ENCODE measurements at places on chromosomes 6 and 20.
A peak's percentile ranks its signal among the peaks of the same experiment; 100 is the strongest.

GRCh38 chr20:32649697-32650400, 23.9 kb downstream of the C20orf203 start:
- H3K4me1 ChIP-seq: peaks cover 3% of the 10 kb centered on the region
- H3K27me3 ChIP-seq: no peaks in the 10 kb centered on the region
- no peak for DNase-seq
- no peak overlapping the region for H3K27ac ChIP-seq

- no peak overlapping the region for H3K27ac ChIP-seq
- DNase-seq: no peak
- no peaks in the 10 kb centered on the region for H3K36me3 ChIP-seq
- H3K4me3 ChIP-seq: no peak overlapping the region
- no peaks in the 10 kb centered on the region for H3K27me3 ChIP-seq
These were observed 110.1 kb downstream of the MAFB start for GRCh38 chr20:40578961-40579360.

DNA sequence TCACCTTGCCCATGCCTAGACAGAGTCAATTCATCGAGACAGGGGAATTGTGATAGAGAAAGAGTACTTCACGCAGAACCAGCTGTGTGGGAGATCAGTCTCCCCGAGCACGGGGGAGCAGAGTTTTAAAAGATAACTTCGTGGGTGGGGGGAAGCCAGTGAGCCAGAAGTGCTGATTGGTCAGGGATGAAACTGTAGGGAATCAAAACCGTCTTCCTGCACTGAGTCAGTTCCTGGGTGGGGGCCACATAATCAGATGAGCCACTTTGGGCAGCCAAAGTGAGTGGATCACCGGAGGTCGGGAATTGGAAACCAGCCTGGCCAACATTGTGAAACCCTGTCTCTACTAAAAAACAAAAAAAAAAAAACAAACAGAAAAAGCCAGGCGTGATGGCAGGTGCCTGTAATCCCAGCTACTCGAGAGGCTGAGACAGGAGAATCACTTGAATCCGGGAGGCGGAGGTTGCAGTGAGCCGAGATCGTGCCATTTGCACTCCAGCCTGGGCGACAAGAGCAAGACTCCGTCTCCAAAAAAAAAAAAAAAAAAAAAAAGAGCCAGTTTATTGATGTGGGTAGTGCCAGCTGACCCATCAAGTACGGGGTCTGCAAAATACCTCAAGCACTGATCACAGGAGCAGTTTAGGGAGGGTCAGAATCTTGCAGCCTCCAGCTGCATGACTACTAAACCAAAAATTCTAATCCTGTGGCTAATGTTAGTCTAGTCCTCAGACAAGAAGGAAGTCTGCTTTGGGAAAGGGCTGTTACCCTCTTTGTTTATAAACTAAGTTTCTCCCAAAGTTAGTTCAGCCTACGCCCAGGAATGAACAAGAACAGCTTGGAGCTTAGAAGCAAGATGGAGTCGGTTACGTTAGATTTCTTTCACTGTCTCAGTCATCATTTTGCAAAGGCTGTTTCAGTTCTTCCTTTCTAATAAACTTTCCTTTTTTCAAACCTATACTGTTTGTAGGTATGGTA, 3.9 kb upstream of the TRIM39 start:
- no peak overlapping the region for H3K4me3 ChIP-seq
- H3K4me1 ChIP-seq: peaks cover 4% of the 10 kb centered on the region
- peaks cover 6% of the 10 kb centered on the region for H3K36me3 ChIP-seq
- H3K27me3 ChIP-seq: no peaks in the 10 kb centered on the region
- H3K27ac ChIP-seq: no peak overlapping the region

DNA sequence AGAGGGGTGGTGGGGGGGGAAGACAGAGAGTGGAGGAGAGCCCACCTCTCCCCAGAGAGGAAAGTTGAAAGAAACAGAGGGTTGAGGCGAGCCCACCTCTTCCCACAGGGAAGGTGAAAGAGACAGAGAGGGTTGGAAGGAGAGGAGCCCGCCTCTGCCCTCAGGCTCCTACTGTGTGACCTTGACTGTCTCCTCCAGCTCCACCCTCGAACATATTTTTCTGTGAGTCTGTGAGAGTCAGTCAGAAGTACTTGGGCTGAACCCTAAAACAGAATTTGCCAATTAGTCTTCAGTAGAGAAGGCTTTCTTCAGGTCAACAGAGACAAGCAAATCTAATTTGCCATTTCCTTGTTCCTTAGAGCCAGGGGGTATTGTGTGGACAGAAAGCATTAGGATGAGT, 153.7 kb upstream of the SNX9 start:
- DNase-seq: no peak
- H3K27me3 ChIP-seq: no peaks in the 10 kb centered on the region
- H3K4me1 ChIP-seq: peaks cover 3% of the 10 kb centered on the region
- no peaks in the 10 kb centered on the region for H3K36me3 ChIP-seq

DNA sequence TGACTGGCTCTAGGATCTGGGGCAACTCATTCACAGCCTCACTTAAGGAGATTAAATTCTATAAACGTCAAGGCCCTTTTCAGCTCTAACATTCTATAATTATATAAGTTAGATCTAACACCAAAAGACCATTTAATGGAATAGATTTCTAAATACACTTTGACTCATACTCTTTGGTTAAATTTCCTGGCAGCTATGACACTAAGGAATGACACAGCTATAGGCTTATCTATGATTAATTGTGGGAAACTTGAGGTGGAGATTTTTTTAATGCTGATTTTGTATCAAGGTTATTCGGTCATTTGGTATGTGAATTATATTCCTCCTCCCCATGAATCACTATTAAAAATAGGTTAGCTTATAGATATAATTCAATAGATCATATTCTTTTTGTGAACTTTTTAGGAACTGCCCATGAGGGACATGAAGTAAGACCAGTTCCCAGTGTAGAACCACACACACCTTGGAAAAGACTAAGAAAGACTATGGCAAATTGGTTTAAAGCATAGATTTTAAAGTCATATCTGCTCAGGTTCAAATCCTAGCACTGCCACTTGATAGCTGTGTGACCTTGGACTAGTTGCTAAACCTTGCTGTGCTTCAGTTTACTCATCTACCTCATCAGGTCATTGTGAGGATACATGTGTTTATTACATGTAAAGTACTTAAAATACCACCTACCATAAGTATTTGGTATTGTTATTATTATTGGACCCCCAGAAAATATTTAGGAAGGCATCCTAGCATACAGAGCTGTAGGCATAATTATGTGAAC, 116.0 kb downstream of the CRYBG1 start:
- H3K27me3 ChIP-seq: no peaks in the 10 kb centered on the region
- H3K4me1 ChIP-seq: no peaks in the 10 kb centered on the region
- H3K4me3 ChIP-seq: no peak overlapping the region
- no peak for DNase-seq

DNA sequence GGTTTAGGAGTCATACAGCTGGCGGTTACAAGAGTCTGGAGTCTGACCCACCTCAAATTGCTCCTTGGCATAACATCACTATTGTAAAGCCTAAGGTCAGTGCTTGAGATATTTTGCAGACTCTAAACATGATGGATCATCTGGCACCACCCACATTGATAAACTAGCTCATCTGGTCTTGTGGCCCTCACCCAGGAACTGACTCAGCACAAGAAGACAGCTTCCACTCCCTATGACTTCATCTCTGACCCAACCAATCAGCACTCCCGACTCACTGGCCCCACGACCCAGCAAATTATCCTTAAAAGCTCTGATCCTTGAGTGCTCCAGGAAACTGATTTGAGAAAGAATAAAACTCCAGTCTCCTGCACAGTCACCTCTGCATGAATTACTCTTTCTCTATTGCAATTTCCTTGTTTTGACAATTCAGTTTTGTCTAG, 115.9 kb downstream of the CD24 start:
- no peak overlapping the region for H3K27ac ChIP-seq
- no peaks in the 10 kb centered on the region for H3K36me3 ChIP-seq
- peak; percentile 80 for DNase-seq
- no peaks in the 10 kb centered on the region for H3K4me1 ChIP-seq
- no peaks in the 10 kb centered on the region for H3K27me3 ChIP-seq

DNA sequence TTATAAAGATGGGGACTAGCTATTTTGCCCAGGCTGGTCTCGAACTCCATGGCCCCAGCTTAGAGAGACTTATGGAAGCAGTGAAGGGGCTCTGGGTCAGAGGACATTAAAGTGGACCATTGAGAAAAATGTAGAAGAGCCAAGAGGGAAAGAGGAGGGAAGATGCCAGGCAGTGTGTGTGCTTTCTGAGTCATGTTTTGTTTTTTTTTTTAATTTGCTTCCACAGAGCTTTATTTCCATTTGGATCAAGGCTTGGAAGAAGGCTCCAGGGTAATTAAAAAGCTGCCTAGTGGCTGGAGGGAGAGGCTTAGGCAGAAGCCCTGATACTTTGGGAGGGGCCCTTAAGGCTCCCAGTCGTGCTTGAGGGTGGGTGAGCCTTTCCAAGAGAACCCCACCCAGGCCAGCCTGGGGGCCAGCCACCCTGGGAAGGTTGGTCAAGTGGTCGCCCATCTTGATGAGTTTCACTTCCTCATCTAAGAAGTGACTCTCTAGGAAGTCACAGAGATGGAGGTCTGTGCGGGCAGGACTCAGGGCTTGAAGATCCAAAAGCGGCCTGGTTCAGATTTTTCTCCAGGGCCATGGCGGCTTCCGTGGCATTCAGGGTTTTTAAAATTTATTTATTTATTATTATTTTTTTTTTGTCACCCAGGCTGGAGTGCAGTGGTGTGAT, 3.0 kb upstream of the ZNF335 start:
- no peak overlapping the region for H3K27ac ChIP-seq
- DNase-seq: no peak
- no peaks in the 10 kb centered on the region for H3K36me3 ChIP-seq
- H3K4me3 ChIP-seq: no peak overlapping the region
- H3K4me1 ChIP-seq: peaks cover 7% of the 10 kb centered on the region

DNA sequence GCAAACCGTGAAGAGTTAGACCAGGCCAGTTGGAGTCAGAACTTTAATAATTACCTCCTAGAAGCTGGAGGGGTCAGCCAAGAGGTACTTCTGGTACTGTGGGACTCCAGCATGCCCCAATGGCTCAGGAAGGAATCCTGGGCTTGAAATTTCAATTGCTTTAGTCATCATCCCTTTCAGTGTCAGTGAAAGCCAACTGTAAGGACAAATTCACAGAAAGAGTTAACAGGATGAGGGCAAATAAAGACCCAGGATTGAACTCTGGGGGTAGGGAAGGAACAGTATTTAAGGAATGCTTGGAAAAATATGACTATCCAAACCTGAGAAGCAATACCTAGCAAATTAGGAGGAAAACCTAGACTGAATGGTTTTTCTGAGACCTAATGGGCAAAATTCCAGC, 735.1 kb upstream of the MARCKS start:
- no peaks in the 10 kb centered on the region for H3K36me3 ChIP-seq
- DNase-seq: no peak
- no peaks in the 10 kb centered on the region for H3K27me3 ChIP-seq
- no peaks in the 10 kb centered on the region for H3K4me1 ChIP-seq
- no peak overlapping the region for H3K4me3 ChIP-seq

DNA sequence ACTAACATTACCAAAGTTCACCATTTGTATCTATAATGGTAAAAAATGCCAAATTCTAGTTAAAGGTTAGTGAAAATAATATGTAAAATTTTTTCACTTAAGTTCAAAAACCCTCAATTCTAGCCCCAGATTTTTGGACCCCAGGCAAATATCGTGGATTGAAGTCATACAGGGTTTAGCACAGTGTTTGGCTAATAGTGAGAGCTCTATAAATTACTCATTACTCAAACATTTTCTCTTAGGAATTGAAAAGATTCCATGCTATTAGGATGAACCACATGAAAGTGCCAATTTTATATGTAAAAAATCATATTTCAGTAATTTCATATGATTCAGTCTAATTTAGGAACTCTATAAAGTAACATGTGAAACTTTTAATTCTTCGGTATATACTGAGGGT, 170.3 kb upstream of the PREP start:
- H3K36me3 ChIP-seq: no peaks in the 10 kb centered on the region
- no peak for DNase-seq
- no peaks in the 10 kb centered on the region for H3K27me3 ChIP-seq
- no peak overlapping the region for H3K4me3 ChIP-seq
- no peaks in the 10 kb centered on the region for H3K4me1 ChIP-seq

DNA sequence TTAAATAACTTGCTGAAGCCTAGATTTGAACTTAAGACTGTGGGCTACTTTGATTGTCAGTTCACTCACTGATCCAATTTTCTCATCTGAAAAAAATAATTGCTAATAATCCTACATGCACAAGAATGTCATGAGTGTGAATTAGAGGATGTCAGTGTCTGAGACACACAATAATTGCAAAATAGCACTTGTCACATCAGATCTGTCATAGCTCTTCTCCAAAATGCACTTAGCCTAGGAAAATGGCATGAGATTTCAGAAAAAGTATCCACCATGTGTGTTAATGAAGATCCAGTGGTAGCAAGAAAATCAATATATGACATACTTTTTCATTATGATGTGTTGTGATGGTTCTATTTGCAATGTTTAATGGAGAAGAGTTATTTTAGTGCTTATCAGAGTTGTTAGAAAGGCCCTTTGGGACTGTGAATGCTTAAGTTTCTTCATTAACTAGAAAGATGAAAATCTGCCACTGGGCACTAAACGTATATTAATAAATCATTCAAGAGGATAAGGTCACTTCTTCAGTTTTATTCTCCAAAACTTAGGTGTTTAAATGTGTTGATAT, 786.2 kb downstream of the C6orf118 start:
- H3K4me3 ChIP-seq: no peak overlapping the region
- no peaks in the 10 kb centered on the region for H3K27me3 ChIP-seq
- no peaks in the 10 kb centered on the region for H3K36me3 ChIP-seq

GRCh38 chr6:5764401-5764955, 242.2 kb downstream of the NRN1 start:
- no peaks in the 10 kb centered on the region for H3K27me3 ChIP-seq
- no peak for DNase-seq
- H3K27ac ChIP-seq: no peak overlapping the region
- H3K4me3 ChIP-seq: no peak overlapping the region

- no peak overlapping the region for H3K4me3 ChIP-seq
- no peak overlapping the region for H3K27ac ChIP-seq
- no peaks in the 10 kb centered on the region for H3K27me3 ChIP-seq
These were observed 50.1 kb downstream of the FOXC1 start for GRCh38 chr6:1659816-1660215.

DNA sequence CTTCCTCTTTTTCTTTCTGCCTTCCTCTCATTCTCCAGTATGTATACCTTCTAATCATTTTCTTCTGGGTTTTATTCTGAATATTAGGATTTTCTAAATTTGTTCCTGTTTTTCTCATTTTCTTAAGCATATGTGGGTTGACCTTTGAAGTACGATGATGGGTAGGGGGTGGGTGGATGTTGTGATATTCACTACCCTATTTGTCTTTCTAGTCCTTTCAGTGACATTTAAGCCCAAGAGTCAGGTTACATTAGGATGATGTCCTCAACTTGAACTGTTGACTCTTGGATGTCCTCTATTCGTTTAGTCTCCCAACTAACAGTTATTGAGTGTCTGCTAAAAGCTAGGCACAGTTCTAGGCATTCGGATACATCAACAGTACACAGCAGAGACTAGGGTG, 7.3 kb downstream of the ABT1 start:
- no peaks in the 10 kb centered on the region for H3K36me3 ChIP-seq
- no peak overlapping the region for H3K4me3 ChIP-seq
- no peak for DNase-seq
- H3K27me3 ChIP-seq: no peaks in the 10 kb centered on the region
- H3K4me1 ChIP-seq: no peaks in the 10 kb centered on the region
